ENCODE measurements at places on chromosomes 3 and 15.
A peak's percentile ranks its signal among the peaks of the same experiment; 100 is the strongest.

- no peak for DNase-seq
These were observed 39.6 kb upstream of the IP6K2 start for GRCh38 chr3:48756640-48757039.

- DNase-seq = no peak
These were observed 17.5 kb downstream of the ANKRD63 start for GRCh38 chr15:40265355-40265754.

- DNase-seq = peak; percentile 61
These were observed 38.6 kb downstream of the ACSBG1 start for GRCh38 chr15:78195735-78196201.

GRCh38 chr15:67504056-67504455 is 16.9 kb upstream of the C15orf61 start:
- no peak for DNase-seq

DNA sequence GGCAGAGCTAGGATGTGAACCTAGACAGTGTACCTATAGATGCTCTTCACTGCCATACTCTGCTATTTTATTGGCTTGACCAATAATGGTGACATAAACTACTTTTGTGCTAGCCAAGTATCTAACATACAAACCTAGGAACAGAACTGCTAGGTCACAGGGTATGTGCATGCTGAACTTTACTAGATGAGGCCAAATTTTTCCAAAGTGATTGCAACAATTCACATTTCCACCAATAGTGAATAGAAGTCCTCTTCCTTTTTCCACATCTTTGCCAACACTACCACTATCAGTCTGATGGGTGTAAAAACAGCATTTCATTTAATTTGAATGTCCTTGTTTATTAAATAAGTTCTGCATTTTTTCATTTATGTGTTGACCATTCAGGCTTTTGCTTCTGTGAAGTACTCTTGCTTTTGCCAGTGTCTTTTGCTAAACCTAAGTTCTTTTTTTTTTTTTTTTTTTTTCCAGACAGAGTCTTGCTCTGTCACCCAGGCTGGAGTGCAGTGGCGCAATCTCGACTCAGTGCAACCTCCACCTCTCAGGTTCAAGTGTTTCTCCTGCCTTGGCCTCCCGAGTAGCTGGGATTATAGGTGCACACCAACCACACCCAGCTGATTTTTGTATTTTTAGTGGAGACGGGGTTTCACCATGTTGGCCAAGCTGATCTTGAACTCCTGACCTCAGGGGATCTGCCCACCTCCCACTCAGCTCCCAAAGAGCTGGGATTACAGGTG is 54.1 kb downstream of the DCAF1 start:
- DNase-seq = no peak

DNA sequence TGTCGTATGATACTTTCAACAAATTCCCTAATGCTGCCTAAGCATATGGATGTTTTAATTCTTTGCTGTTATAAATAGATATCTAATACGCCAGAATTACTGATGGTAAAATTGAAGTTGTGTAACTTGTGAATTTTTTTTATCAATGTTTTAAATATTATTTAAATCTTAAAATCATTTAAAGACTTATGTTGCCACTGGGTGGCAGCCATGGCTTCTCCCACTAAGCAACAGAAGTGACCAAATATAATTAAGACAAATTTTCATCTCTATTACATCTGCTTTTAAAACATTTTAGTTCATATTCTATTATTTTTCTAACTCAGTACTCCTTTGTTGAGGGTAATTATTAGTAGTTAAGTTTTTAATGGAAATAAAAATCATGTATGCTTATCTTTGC is 8.1 kb upstream of the IL20RB start:
- DNase-seq = no peak

DNA sequence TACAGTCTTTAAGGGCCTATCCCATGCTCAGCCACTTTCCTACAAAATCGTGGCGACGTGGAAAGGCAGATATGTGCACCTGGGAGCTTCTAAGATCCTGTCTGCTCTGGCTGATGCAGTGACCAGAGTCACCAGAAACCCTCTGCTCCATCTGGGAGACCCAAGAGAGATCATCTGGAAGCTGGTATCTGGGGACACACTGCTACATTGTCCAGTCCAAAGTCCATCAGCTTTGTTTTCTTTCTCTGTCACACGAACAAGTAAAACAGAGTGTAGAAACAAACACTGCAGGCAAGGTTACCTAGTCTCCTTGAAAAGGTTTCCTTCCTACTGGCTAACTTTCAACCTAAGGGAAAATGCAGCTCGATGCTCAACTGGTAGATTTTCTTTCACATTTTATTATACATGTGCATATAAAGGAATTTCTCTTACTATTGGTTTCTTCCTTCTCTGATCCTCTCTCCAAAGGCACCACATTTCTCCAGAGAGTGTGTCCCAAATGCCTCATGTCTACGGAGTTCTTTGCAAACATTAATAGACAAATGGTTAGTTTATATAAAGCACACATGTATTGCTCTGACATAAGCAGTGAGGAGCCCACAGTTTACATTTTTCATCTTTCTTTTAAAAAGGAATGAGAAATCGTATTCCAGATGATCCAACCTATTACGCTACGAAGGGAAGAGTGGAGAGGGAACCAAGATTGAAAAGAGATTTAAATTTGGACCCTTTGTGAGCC is 8.3 kb upstream of the GREM1 start:
- no peak for DNase-seq

DNA sequence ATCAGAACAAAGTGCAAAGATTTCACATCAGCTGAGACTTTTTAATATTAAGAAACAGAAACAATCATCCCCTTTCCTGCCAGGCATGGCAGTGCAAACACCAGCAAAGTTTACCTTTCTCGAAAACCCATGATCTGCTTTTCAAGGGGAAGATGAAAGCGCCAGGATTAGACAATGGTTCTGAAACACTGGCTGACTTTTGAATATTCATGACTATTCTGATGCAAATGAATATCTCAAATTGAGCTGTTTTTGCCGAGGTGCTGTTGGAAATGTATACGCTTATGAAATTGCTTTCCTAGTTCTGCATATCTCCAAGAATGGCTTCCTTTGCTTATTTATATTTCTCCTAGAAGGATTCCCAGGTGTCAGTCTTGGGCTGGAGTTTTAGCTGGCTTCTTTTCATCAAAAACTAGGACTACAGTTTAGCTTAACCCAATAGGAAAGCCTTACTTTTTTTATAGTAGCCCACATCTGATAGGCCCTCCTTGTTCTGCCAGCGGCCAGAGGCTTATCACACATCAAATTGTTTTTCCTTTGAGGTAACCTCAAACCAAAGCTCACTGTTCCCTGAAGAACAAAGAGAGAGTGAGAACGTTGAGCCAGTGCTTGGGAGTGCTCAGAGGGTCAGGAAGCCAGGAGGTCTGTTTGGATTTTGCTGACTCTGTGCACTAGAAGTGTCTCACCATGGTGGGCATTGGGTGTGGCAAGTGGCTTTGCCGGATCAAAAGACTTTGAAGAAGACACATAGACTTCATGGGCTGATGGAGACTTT is 74.0 kb upstream of the PLCL2 start:
- no peak for DNase-seq

- no peak for DNase-seq
These were observed 1177.4 kb upstream of the GBE1 start for GRCh38 chr3:82938821-82939328.
